Inflammatory macrophage treated with lipopolysaccharide for 1 hour (primary cell): ENCODE measurements at places on chromosomes 3 and 15.

DNA sequence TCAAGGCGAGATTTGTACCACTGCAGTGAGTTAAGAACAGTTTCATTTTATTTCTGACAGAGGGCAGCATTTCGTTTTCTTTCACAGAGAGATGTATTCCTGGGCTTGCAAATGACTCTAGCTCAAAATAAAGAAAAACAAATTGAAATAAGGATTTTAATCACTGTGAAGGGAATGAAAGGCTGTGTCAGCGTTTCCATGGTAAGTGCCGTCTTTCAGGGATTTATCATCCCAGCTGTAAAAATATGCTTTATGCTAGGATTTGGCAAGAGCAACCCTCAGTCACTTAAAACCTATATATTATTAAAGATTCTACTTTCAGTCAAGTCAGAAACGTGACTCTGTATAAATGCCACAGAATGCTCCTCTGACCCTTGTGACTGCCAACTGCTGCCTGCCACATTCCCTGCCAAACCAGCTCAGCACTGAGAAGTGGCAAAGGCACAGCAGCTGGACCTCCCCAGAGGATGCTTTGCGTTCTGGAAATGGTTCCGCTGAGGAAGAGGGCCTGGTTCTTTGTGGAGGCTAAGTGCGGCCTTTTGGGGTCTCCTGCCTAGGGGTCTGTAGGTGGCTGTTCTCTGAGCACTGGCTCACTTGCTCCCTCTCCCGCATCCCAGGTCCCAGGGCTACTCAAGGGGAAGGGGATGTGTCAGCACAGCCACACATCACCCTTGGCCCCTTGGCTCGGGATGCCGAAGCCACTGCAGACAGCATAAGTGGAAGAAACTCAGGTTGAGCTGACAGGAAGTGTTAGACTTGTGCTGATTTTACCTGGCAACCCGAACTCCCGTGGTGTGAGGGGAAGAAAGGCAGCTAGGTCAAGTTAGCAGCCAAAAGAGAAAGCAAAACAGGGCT lies 56.6 kb upstream of the POMGNT2 start:
- no peak for DNase-seq

- DNase-seq, result no peak
Measured at GRCh38 chr3:14358426-14359211, 43.8 kb upstream of the SLC6A6 start.

GRCh38 chr3:129603561-129603942 lies 2.9 kb downstream of the PLXND1 start:
- peak; percentile 76 for DNase-seq

GRCh38 chr3:109874896-109875708 lies 537.8 kb upstream of the DPPA4 start:
- DNase-seq, result no peak

- DNase-seq, result no peak
Measured at GRCh38 chr15:32701863-32702262, 15.9 kb upstream of the GREM1 start.

- no peak for DNase-seq
Measured at GRCh38 chr3:120064641-120065040, 29.6 kb downstream of the GSK3B start.

DNA sequence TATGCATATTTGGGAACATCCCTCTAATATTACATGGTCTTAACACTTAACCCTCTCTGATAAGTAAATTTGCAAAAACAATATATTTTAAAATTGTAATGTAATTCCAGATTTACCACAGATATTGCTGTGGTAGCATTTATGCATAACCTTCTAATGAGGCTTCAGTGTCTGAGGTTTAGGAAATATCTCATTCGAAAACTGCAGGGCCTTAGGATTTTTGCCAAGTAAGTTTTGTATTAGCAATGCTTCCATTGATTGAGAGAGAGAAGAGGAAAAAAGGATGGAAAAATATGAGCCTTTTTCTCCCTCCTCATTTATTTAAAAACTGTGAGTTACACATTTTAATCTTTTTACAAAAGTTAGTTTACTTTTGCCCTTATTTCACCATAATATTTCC lies 294.6 kb downstream of the EPHA3 start:
- no peak for DNase-seq

GRCh38 chr3:120693439-120694171 lies 11.6 kb upstream of the HGD start:
- no peak for DNase-seq

DNA sequence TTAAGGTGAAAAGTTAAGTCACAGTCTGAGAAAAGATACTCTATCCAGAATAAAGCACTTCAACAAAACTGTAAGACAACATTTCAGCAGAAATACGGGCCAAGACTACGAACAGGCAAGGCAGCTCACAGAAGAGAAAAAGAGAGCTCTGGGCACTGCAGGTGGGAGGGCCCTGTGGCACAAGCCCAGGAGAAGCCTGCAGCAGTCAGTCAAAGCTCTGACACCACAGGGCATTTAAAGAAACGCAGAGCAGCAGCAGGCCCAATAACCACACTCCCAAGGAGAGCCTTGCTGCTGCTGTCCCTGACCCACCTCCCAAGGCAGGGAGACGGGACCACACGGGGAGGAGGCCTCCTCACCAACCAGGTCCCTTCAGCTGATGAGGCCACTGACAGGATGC lies 19.2 kb downstream of the CHSY1 start:
- DNase-seq, result no peak

DNA sequence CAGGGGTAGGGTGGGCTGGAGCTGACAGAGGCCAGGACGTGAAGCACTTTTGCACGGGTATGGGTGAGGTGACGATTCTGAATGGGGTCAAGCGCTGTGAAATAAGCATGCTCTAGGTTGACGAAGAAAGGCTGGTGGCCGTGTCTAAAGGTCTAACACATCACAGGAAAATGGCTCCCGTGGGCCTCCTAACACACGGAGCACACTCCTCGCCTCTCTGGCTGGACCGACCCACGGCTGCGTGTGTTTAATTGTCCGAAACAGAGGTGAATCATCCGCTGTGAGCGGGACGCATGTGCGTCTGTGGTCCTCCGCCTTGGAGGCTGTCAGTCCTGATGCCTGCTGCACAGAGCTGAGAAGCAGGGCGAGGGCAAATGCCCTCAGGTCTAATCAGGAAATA lies 130.6 kb downstream of the NSMCE3 start:
- no peak for DNase-seq

GRCh38 chr3:9178697-9179096 lies 70.7 kb downstream of the SRGAP3 start:
- no peak for DNase-seq

DNA sequence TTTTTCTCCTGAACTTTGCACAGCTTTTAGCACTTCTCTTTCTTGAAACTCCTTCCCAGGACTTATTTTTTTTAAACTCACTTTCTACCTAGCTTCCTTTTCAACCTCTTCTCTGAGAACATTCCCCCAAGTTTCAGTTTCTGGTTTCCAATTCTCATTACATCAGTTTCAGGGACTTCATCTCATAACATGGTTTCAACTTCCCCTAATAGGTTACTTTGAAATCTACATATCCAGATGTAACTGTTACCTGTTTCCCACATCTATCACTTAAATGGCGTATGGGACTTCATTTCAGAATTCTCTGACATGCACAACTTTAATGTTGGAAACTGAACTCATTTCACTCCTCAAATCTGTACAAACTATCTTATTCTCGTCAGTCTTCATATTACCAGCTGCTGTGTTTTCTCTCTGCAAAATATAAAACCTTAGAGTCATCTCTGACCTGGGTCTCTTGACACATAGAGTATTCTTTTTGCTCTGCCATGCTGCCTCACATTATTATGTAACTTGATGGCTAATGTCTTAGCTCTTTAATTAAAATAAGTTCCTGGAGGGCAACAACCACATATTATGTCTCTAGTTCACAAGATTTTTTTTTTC lies 58.4 kb downstream of the NME9 start:
- DNase-seq, result no peak

- no peak for DNase-seq
Measured at GRCh38 chr3:47586746-47587145, 8.1 kb upstream of the CSPG5 start.

- DNase-seq, result no peak
Measured at GRCh38 chr3:40582401-40583027, 57.8 kb downstream of the ZNF621 start.

DNA sequence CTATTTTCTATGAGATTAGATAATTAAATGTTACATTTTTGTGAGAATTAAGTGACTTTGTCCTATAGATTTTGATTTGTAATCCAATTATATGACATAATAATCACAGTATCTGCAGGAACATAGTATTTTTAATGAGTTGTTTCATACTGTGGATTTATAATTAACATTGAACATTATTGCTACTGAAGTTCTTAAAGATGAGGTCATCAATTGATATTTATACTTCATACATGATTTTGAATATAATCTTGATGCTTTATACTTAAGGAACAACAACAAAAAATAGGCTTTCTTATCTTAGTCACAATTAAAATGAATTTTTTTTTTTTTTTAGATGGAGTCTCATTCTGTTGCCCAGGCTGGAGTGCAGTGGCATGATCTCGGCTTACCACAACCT lies 846.6 kb downstream of the SI start:
- DNase-seq, result no peak

DNA sequence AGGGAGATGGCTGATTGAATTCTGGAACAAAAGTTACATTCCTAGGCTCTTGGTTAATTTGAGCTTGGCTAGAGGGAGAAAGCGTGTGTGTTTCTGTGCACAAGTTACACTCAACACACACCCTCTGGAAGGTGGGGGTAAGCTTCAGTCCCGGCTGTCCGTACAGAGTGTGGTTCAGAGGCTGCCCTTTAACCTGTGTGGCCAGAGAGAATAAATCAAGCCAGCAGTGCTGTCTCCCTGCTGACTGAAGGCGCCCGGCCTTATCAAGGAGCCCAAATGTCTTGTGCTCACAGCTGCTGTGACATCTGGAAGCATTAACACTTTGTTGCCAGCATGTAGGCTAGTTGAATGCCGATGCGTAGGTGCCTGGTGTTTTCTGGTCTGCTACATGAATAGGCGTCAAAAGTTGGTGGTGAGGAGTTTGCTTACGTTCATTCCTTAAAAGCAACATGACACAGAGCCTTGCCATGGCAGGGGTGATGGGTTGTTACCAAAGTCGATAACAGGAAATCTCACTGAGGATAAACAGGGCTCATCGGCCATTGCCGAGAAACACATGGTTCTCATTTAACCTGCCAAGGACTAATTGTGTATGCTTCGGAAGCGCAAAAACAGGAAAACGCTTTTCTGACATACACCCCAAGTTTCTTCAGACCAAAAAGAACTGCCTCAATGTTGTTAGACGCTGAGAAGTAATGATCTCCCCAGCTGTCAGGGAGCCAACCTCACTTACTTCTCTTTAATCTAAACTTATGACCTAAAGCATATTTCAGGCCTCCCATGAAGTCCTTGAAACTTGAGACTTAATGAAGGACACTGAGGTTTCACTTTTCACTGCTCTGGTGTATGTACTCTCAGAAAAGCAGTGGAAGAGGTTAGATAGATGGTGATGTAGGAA lies 95.8 kb upstream of the CTDSPL start:
- no peak for DNase-seq

GRCh38 chr3:125115640-125116039 lies 59.8 kb upstream of the HEG1 start:
- DNase-seq, result no peak

DNA sequence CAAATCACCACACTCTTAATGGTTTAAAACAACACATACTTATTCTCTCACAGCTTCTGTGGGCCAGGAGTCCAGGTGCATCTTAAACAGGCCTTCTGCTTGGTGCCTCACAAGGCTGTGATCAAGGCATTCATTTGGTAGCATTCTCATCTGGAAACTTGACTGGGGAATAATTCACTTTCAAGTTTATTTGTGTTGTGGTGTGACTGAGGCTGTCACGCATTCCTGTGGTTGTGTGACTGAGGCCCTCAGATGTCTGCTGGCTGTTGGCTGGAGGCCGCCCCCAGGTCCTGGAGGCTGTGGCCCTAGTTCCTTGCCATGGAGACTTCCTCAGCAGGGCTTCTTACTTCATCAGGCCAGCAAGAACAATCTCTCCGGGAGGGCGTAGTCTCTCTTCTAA lies 16.9 kb upstream of the FAM3D start:
- DNase-seq, result peak; percentile 42

GRCh38 chr15:66433726-66434125 lies 47.0 kb downstream of the MAP2K1 start:
- no peak for DNase-seq

GRCh38 chr3:96070678-96071077 lies 743.7 kb upstream of the EPHA6 start:
- DNase-seq, result no peak

GRCh38 chr15:51313074-51313393 lies 25.4 kb downstream of the CYP19A1 start:
- no peak for DNase-seq

- no peak for DNase-seq
Measured at GRCh38 chr3:162138509-162138908, 641.9 kb downstream of the OTOL1 start.

DNA sequence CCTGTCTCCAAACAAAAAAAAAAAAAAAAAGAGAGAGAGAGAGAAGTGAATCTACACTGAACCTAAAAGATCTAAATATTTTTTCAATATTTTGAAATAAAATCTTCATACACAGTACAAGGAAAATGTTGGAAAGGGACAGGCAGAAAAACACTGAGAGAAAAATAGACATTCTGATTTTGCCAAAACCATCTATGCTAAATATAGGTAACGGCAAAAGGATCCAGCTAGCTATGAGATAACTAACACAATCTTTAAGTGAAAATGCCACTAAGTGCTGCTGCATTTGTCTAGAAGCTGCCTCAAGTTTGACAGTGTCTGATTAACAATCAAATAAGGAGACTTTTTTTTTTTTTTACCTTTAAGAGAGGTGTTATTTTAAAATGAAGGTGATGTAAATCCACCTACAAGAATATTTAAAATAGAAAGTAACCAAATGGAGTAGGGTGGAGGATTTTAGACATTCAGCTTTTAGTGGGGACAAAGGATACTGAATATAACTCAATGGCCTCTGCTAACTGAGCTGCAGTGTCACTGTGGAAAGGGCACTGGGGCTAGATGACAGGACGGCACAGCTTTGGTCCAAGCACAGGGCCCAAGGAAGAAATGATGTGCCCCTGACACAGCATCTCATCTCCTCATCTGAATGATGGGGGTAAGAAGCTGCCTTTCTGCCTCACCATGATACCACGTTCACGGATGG lies 62.4 kb downstream of the HACD2 start:
- no peak for DNase-seq
